ENCODE measurements at places on chromosomes 16 and 17.
A peak's percentile ranks its signal among the peaks of the same experiment; 100 is the strongest.

DNA sequence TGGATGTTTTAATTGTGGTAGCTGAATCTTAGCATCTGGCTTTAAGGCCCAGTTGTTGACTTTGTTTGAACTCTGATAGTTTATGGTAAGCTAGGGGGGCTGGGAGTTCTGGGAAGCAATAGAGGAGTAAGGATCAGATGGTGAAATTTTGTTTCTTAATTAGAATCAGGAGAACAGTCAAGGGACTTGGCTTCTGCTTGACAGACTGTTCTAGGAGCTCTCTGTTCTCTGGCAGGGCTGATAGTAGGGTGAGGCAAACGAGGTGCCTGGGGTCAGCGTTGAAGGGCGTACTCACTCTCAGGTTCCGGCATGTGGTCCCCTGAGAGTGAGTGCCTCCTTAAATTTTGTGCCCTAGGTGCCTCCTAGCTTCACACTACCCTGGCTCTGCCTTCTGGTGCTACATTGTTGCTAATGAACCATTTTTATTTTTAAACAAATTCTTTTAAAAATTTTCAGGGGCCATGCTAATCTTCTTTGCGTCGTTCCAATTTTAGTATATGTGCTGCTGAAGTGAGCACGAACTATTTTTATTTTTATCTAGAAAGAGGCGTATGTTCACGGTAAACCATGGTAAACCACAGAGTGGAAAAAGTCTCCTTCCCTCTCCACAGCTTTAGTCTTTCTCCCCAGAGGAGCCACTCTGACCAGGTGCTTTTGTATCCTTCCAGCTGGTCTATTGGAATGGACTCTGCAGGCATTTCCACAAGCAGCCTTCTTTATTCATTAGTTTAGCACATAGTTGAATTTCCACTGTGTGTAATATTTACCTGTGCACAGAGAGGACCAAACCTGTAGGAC is 19.7 kb downstream of the SLC7A6 start:
- no peak for DNase-seq

- no peak for DNase-seq
These were observed 31.5 kb downstream of the RBL2 start for GRCh38 chr16:53465606-53466280.

DNA sequence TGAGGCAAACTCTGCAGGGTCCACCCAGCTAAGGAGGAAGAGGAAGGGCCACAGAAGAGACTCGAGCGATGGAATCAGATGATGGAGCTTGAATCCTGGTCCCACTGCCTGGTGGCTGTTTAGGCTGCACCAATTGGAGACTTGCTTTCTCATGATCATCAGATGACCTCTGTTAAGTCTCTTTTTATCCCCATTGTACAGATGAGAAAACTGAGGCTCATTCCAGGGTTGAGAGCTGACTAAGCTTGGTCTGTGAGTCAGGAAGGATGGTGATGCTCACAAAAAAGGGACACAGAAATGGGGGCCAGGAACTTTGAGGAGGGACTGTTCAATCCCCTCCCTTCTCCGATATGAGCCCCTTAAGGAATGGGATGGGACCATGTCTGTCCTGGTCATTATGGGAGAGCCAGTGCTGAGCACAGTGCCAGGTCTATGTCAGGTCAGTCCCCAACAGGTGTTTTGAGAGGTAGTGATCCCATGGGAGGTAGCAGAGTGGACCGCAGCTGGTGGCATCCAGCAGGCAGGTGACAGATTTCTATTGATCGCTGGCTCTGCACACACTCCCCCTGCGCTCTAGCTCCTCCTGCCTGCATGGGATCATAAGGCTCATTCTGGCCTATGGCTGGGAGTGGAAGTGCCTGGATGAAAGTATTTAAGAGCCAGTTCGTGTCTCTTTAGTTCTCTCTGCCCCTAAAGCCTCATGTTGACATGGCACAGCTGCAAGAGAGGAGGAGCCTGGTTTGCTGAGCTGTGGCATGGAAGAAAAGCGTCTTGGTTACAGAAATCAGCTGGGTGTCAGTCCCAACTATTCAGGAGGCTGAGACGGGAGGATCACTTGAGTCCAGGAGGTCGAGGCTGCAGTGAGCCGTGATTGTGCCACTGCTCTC is 27.2 kb downstream of the SNX20 start:
- no peak for DNase-seq

DNA sequence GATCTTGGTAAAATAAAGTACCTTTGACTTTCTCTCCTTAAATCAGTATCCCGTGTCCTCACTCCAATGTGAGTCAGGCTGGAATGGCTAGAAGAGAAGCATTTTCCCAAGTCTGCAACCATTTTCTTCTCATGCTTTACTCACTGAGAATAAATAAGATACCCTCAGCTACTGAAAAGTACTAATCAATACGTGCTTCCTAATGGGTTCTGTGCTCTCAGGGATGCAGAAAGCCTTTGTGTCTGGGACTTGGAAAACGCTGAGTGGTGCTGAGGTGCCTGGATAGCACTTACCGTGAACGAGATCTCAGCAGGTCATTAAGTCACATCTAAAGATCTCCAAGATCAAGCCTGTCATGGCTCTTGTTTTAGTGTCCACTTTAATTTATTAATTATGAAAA is 672.3 kb upstream of the C16orf82 start:
- DNase-seq = no peak

GRCh38 chr17:49404361-49404760 is 10.3 kb downstream of the PHB1 start:
- no peak for DNase-seq

DNA sequence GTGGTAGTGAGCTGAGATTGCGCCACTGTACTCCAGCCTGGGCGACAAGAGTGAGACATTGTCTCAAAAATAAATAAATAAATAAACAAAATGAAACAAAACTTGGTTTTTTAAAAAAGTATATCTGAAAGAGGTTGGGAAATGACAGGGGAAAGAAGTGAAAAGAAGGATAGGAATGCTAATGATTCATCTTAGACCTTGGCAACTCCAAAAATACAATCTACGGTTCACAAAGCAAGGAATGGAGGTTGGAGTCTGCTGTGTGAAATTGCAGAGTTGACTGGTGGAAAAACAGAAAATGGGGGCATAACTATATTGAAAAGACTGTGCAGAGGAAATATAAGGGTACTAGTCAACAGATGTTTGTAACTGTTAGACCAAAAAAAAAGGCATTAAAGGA is 40.0 kb upstream of the CD300E start:
- DNase-seq = no peak

- DNase-seq = no peak
These were observed 9.1 kb upstream of the SLC12A3 start for GRCh38 chr16:56855946-56856345.

GRCh38 chr16:85140455-85141012 is 28.3 kb upstream of the CIBAR2 start:
- DNase-seq = no peak

DNA sequence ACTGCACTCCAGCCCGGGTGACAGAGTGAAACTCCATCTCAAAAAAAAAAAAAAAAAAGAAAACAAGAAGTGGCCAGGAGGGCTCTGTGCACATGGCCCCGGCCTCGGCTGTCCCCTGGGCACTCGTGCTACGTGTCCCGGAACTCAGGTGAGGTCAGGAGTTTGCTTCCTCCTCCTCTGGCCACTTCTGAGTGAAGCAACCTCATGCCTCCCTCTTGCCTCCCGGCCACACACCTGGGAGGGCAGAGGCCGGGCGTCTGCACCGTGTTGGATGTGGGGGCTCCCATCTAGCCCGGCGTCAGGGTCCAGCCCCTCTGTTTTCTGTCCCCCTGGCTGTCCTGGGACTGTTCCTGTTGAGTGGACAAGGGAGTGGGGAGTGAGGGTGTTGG is 22.2 kb downstream of the ASPSCR1 start:
- no peak for DNase-seq

- no peak for DNase-seq
These were observed 3.6 kb downstream of the AMDHD2 start for GRCh38 chr16:2523801-2524231.

DNA sequence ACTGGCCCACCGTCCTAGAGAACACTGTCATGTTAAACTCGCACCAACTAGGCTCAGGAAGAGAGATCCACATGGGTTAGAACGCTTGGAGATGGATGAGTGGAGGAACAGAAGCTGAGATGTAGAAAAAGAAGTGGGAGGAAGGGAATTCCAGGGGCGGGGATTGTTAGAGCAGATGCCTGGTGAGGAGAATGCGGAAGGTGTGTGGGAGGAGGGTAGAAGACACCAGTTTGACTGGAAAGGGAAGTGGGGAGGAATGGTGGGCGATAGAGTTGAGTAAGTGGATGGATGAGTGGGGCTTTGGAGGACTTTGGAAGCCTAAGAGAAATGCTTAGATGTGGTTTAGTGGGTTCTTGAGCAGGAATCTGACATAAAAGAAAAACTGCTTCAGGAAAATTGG is 37.4 kb downstream of the DHX38 start:
- DNase-seq = no peak

GRCh38 chr17:73410586-73411312 is 98.9 kb upstream of the CDC42EP4 start:
- DNase-seq = peak; percentile 69

DNA sequence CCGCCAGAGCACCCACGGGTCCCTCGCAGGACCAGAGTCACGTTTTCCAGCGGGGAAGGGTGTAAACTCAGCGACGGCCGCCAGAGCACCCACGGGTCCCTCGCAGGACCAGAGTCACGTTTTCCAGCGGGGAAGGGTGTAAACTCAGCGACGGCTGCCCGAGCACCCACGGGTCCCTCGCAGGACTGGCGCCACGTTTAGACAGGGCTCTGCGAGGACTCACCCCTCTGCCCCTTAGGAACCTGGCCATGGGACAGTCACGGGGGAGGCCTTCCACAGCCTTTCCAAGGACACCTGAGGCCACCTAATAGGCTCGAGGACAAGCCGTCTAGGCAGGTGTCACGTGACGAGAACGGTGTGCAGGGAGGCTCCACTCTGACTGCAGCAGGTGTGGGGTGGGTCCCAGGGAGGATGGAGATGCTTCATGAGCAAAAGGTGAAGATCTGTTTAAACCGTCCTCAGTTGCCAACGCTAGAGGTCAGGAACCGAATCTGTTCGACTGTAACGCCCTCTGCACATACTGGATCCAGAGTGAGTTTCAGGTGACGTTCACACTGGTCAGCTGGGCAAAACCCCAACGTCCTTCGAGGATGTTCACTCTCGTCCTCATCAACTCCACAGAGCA is 48.0 kb upstream of the METRNL start:
- DNase-seq = no peak

DNA sequence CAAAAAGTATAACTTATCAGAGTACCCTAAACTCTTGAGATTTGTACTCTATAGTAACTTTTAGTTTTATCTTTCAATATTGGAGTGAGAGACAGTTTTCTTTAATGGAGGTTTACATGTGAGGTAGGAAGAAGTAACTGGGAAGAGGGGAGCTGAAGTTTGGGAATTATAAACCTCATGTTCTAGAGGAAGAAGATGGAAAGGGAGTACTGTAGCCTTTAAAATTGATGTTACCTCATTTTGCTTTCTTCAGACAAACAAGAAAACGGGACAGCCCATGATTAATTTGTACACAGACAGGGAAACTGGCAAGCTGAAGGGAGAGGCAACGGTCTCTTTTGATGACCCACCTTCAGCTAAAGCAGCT is 9.5 kb downstream of the FUS start:
- DNase-seq = no peak

DNA sequence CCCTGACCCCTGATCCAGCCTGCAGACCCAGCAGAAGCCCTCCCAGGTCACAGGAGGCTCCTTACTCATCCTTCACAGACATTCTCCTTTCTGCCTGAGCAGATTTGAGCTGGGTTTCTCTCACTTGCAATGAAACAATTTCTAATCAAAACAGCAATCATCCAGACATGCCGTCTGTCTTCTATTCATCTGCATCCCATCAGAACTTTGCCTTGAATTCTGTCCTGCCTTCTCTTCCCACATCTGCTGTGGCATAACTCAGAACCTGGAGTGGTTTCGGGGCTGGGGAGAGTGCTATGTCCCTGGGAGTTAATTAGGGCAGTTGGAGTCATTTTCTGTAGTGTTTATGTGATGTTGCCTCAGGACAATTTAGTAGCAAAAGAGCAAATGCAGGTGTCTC is 278.6 kb downstream of the CBLN1 start:
- DNase-seq = no peak

DNA sequence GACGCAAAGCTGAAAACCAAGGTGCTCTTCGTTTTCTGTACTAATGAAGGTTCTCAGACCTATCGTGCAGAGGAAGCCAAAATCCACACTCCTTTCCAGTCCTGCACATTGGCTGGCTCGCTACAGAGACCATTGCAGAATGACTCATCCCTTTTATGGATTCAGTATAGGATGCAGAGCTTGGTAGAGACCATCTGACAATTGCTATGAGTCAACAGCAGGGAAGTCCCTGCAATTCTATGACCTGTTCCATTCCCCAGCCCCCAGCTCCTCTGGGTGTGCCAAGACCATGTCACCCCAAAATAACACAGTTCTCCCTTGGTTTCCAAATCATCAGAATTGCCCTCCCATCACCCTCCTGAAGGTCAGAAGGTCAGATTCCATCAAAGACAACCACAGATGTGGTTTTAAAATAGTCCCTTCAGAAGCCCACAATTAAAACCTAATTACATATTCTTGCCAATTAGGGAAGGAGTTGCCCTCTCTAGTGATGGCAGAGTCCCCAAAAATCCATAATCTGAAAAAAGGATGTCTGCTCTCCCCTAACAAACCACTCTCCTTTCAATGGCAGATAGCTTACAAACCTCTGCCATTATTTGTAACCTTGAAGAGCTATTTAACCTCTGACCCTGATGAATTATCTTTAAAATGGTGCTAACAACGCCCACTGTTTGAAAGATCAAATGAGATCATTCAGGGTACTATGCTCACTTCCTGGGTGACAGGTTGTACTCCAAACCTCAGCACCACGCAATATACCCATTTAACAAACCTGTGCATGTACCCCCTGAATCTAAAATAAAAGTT is 108.2 kb upstream of the RBBP6 start:
- DNase-seq = no peak

DNA sequence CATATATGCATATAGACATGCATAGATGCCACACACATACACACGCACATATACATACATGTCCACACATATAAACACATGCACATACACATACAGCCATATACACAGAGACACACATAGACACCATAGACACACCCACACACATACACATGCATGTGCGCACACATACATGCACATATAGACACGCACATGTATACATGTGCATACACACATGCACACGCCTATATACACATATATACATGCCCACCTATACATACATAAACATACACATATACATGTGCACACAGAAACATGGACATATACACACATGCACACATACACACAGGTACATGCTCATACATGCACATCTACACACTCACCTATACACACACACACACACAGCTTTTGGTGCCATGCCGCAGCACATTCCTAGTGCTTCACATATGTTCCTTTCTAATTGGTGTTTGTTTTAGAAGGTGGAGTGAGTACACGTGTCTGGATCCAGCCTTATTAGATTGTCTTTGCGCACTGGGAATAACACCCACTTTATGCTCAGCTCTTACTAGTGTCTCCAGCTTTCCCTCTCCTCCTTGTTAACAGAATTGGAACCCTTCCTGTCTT is 198.0 kb downstream of the RPTOR start:
- no peak for DNase-seq

GRCh38 chr16:8798535-8799157 is 1.0 kb downstream of the PMM2 start:
- no peak for DNase-seq
